CD4-positive, alpha-beta T cell treated with Interferon alpha-2 for 1 hour (primary cell): ENCODE measurements at places on chromosomes 12 and 14.

- DNase-seq: no peak
These were observed 76.8 kb downstream of the WSCD2 start for GRCh38 chr12:108205864-108206263.

DNA sequence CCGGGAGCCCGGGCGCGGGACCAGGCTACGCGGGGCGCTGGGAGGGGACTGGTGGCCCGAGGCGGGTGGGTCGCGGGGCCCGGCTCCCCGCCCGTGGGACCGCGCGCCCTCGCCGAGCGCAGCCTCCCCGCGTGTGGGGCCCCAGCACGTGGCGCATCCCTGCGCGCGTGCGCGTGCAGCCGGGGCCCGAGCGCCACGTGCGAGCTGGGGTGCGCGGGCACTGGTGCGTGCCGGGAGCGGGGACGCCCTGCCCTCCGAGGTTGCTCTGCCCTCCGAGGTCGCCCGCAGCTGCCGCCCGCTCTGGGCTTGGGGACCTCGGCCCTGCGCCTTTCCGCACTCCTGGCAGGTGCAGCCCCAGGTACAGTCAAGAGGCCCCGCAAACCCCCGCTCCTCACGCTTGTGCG is 365 bp upstream of the CCDC88C start:
- DNase-seq: peak; percentile 73

DNA sequence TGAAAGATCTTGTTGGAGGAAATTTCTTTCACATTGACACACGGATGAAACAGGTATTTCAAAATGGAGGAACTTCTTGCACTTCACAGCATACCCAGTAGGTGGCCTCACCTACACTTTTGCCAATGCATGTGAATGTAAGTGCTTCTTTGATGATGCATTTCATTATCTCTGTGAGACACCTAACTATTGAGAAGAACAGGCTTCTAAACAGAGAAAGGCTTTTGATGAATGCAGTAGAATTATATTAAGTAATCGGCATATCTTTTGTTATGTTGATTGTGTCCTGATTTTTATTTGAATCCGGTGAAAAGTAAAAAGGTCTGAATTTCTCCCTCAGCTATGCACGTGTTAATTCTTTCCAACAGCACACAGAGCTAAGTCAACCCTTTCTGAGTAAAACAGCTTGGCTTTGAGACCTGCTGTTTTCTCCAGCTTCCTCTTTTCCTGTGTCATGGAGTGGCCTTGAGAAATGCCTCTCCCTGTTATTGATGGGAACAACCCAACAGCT is 399.0 kb downstream of the NAV3 start:
- no peak for DNase-seq

GRCh38 chr12:131415781-131416180 is 295.1 kb upstream of the SFSWAP start:
- no peak for DNase-seq

DNA sequence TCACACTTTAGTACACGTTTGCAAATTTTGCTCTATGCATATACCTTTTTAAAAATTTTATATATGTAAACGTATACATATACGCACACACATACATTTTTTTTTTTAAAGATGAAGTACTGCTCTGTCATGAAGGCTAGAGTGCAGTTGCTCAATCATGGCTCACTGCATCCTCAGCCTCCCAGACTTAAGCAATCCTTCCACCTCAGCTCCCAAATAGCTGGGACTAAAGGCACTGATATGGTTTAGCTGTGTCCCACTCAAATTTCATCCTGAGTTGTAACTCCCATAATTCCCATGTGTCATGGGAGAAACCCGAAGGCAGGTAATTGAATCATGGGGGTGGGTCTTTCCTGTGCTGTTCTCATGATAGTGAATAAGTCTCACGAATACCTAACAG is 220.8 kb upstream of the CAND1 start:
- no peak for DNase-seq

DNA sequence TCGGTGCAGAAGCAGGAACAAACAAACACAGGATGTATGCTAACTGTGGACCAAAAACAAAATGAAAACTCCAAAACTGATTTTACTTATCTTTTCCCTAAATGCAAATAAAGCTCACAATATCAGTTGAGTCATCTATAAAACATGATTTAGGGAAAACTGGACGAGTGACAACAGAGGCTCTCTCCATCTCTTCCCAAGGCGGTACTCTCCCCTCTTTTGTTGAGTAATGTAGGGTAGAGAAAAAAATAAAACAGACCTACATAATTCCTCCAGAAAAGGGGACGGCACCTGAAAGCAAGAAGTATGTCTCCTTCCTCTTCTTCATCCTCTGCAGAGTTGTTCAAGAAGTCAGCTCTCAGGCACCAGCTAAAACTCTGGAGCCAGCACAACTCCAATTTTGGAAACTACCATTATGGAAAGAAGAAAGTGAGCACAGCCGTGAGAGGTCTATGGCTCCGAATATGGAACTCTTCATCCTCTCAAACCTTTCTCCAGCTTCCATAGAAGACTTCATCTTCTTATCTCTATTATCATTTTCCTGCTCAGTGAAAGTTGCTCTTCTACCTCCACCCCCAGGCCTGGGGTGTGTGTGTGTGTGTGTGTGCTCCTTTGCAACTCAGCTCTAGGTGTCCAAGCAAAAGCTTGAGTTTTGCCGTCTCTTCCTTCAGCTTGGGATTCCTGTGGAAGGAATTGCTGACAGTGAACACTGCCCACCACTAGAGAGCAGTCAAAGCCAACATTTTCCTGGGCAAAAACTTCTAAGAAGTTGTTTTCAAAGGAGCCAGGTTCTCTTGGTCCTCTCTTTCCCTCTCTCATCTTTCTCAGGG is 155.4 kb downstream of the DIO2 start:
- no peak for DNase-seq

DNA sequence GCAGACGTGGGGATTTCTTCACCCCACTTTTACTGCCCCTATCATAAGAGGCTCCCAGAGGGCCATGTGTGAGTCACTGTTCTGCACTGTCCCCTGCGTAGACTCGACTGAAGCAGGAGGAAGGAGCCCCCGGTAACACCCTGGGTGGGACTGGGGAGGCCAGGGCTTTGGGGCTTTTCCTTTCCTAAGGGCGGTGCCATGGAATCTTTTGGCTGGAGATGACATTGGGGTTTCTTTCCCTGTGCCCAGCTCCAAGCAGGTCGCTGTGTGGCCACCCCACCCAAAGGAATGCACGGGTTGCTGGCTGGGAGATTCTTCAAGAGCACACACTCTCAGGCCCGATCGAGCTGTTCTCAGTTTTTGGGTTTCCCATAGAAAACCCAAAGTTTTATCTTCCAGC is 62.3 kb upstream of the RIN3 start:
- no peak for DNase-seq

GRCh38 chr14:95133282-95133681 is 24.0 kb downstream of the DICER1 start:
- no peak for DNase-seq
